Psoas muscle (tissue), 8 donors: ENCODE measurements at places on chromosomes 3 and 15. TPM values are rescaled to one million over a fixed set of nuclear protein-coding genes. Genes with fewer than 3 reads are reported as not detected.
A peak's percentile ranks its signal among the peaks of the same experiment; 100 is the strongest.

Gene PLAAT1
- 24.4 TPM for polyA plus RNA-seq

Gene CP
- 2.3 TPM for polyA plus RNA-seq

Gene KLF15
- 44.0 TPM for polyA plus RNA-seq

Gene CAPN3
- polyA plus RNA-seq, result 114 TPM

Gene COLQ
- polyA plus RNA-seq, result 12.3 TPM

Gene CYP1A2
- polyA plus RNA-seq, result not detected

GRCh38 chr3:170656284-170656683, 70.4 kb upstream of the SLC7A14 start:
- H3K36me3 ChIP-seq, result no peaks in the 10 kb centered on the region
- H3K4me1 ChIP-seq, result no peaks in the 10 kb centered on the region
- no peak overlapping the region for H3K27ac ChIP-seq

- peaks cover 74% of the 10 kb centered on the region for H3K4me1 ChIP-seq
- H3K27me3 ChIP-seq, result no peaks in the 10 kb centered on the region
- no peaks in the 10 kb centered on the region for H3K36me3 ChIP-seq
- no peak overlapping the region for H3K4me3 ChIP-seq
- DNase-seq, result peak; percentile 36
These were observed 12.4 kb upstream of the MUSTN1 start for GRCh38 chr3:52847241-52847640.

DNA sequence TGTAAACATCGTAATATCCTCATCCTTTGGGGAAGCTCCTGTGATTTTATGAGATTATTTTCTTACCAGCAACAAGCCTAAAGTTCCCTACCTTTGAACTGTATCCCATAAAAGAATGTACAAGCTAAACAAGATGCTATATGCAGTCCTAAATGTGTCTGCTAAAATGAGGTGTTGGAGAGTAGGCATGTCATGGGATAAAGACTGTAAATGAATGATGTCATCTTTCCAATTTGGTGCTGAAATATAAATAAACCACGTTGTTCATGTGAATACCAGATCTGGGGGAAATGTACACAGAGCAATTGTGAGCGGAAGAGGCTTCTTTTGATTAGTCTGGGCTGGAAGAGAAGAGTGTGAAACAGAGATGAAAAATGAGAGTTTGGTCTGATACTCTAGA, 214.9 kb upstream of the WNT5A start:
- H3K27me3 ChIP-seq, result no peaks in the 10 kb centered on the region
- no peaks in the 10 kb centered on the region for H3K4me1 ChIP-seq
- no peak overlapping the region for H3K4me3 ChIP-seq
- no peak overlapping the region for H3K27ac ChIP-seq

DNA sequence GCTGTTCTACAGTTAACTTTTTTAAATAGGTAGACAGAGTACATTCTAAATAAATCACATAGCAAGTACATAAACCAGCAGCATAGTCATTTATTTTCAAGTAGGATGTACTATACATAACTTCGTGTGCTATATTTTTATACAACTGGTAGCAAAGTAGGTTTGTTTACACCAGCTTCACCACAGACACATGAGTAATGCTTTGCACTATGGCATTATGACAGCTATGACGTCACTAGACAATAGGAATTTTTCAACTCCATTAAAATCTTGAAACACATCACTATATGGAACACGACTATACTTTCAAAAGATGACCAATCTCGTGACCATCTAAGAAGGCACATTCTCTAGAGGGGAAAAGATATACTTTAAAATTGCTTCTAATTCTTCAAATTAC, 3.5 kb downstream of the TEX55 start:
- no peak overlapping the region for H3K27ac ChIP-seq
- H3K4me3 ChIP-seq, result no peak overlapping the region
- no peaks in the 10 kb centered on the region for H3K4me1 ChIP-seq
- no peaks in the 10 kb centered on the region for H3K36me3 ChIP-seq
- H3K27me3 ChIP-seq, result no peaks in the 10 kb centered on the region

- H3K27me3 ChIP-seq, result no peaks in the 10 kb centered on the region
- H3K4me1 ChIP-seq, result peaks cover 3% of the 10 kb centered on the region
- peak overlapping the region; percentile 67 for H3K4me3 ChIP-seq
- peak; percentile 76 for DNase-seq
These were observed 517 bp downstream of the FBN1 start for GRCh38 chr15:48644827-48645557.

DNA sequence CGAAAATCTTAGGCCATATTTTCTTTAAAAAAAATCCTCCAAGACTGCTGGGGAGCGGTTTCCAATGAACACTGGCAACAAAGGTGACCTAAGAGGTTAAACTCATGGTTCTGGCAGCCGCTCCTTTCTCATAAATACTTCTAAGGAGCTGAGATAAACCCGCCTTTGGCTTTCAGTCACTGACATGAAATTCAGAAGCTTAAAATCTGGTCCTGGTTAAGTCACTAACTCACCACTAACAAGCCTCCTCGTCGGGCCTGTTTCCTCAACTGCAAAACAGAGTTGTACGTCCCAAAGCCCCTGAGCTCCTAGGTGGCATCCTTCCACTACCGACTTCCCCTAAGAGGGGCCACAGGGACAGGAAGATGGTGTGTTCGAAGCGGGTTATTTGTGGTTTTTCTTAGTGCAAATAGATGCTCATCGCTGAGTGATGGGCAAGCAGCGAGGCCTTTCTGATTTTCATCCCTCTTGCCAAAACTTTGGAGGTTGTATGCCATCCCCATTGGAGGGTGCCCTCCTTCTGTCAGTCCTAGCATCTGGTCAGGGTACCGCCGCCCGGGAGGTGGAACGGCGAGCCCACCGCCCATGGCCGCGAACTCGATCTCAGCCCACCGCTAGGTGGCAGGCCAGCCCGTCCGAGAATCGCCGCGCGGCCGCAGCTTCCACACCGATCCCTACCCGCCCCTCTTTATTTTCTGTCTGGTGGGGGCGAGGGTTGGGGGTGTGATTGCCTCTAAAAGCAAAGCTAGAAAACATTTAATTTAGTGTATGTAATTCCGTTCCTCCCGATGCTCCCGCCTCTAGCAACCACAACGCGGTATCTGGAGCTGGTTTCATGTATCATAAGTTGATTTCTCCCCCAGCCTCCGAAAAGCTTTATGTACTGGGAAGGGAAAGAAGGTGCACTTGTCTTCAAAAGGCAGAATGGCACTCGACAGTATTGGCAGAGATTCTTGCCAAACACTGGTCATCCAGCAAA, 4.6 kb downstream of the BCL6 start:
- peaks cover 6% of the 10 kb centered on the region for H3K4me1 ChIP-seq
- DNase-seq, result peak; percentile 81
- peak overlapping the region; percentile 100 for H3K27ac ChIP-seq
- no peaks in the 10 kb centered on the region for H3K27me3 ChIP-seq
- peak overlapping the region; percentile 93 for H3K4me3 ChIP-seq

DNA sequence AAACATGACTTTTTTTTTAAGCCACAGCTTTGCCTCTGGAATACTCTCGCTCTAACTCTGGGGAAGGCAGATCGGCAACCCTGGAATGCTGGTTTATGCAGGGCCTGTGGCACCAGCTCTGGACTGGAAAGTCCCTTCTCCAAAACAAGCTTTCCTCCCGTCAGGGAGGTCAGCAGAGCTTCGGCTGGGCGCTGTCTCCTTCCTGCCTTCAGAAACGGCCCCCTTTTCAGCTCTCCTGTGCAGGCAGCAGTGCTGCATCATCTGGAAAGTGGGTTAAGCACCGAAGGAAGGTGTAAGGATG, 42.7 kb upstream of the SKOR1 start:
- H3K36me3 ChIP-seq, result peaks cover 7% of the 10 kb centered on the region
- H3K27me3 ChIP-seq, result no peaks in the 10 kb centered on the region
- H3K4me1 ChIP-seq, result no peaks in the 10 kb centered on the region
- DNase-seq, result no peak

DNA sequence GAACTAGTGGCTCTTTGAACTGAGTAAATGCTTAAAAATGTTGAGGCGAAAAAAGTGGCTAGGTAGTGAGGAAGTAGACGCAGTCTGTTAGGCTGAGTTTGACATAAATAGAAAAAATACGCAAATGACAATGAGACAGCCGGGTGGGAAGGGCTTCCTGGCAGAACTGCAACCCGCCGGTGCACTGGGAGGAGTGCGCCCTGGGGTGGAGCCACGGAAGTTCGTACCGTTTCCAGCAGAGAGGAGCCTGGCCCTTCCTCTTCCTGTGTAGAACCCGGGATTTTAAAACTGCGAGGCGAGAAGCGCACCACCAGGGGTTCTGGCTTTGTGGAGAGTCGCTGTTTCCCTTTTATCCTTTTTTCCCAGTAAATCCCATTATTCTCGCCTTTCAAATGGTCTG, 602.6 kb downstream of the PYDC2 start:
- H3K27ac ChIP-seq, result no peak overlapping the region
- no peak overlapping the region for H3K4me3 ChIP-seq
- no peaks in the 10 kb centered on the region for H3K27me3 ChIP-seq
- no peak for DNase-seq

GRCh38 chr15:92810418-92811138, 89.5 kb upstream of the CHD2 start:
- H3K27ac ChIP-seq, result peak overlapping the region; percentile 92
- DNase-seq, result peak; percentile 74
- peaks cover 5% of the 10 kb centered on the region for H3K4me1 ChIP-seq
- peak overlapping the region; percentile 67 for H3K4me3 ChIP-seq

DNA sequence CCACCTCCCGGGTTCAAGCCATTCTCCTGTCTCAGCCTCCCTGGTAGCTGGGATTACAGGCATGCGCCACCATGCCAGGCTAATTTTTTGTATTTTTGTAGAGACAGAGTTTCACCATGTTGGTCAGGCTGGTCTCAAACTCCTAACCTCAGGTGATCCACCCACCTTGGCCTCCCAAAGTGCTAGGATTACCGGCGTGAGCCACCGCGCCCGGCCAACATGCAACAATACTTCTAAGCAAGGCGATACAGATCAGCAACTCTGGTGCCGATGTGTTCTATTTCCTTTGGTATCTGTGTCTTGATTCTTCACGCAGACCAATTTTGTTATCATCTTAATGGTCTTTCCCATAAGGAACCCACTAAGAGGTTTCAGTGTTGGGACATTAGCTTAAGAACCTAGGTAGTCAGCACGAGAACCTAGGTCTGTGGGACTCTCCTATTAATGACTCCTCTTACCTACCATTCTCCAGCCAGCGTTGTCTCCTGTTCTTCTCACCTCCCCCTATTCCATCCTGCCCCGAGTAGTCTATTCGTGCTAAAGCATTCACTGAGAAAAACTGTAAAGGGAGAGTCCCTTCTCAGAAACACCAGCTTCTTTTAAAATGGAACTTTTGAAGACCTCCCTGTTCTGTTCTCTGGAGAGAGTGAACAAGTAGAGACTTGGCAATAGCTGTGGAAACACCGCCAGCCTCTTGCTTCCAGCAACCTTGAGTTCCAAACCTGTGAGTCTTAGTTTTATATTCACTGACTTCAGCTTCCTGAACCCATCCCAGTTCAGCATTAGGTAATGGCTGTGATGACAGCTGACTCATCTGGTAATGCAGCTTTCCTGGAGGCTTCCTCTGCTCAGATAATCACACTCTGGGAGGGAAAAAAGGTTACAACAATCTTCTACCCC, 61.2 kb downstream of the TSC22D2 start:
- peaks cover 11% of the 10 kb centered on the region for H3K4me1 ChIP-seq
- peak overlapping the region; percentile 70 for H3K27ac ChIP-seq
- H3K4me3 ChIP-seq, result no peak overlapping the region

DNA sequence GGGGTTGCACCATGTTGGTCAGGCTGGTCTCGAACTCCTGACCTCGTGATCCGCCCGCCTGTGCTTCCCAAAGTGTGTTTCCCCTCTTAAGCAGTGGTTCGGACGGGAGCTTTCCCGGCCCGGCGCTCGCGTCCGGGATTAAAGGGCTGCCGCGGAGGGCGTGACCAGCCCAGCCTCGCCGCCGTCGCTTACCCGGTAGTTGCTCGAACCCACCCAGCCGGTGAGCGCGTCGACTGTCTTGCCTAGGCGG, 513 bp downstream of the CLASP2 start:
- no peaks in the 10 kb centered on the region for H3K36me3 ChIP-seq
- peak overlapping the region; percentile 81 for H3K4me3 ChIP-seq
- peak; percentile 70 for DNase-seq
- H3K27me3 ChIP-seq, result no peaks in the 10 kb centered on the region
- H3K27ac ChIP-seq, result peak overlapping the region; percentile 95

DNA sequence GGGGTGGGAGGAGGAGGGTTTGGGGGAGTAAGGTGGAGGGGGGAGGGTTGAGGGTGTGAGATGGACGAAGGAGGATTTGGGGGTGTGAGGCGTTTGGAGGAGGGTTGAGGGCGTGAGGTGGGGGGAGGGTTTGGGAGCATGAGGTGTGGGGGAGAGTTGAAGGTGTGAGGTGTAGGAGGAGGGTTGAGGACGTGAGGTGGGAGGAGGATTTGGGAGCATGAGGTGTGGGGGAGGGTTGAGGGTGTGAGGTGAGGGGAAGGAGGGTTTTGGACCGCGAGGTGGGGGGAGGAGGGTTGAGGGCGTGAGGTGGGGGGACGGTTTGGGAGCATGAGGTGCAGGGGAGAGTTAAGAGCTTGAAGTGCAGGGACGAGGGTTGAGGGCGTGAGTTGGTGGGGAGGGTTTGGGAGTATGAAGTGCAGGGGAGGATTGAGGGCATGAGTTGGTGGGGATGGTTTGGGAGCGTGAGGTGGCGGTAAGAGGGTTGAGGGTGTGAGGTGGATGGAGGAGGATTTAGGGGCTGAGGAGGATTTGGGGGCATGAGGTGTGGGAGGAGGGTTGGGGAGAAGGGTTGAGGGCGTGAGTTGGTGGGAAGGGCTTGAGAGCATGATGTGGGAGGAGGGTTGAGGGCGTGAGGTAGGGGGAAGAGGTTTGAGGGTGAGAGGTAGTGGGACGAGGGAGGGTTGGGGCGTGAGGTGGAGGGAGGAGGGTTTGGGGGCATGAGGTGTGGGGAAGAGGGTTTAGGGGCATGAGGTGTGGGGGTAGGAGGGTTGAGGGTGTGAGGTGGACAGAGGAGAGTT, 1.2 kb downstream of the MLF1 start:
- DNase-seq, result no peak
- H3K27ac ChIP-seq, result no peak overlapping the region
- H3K36me3 ChIP-seq, result no peaks in the 10 kb centered on the region

GRCh38 chr3:177816667-177817208, 619.5 kb upstream of the TBL1XR1 start:
- H3K4me1 ChIP-seq, result peaks cover 7% of the 10 kb centered on the region
- no peak overlapping the region for H3K4me3 ChIP-seq
- H3K36me3 ChIP-seq, result no peaks in the 10 kb centered on the region
- peak overlapping the region; percentile 1 for H3K27ac ChIP-seq
- H3K27me3 ChIP-seq, result no peaks in the 10 kb centered on the region
- DNase-seq, result no peak

- peaks cover 3% of the 10 kb centered on the region for H3K4me1 ChIP-seq
- H3K27ac ChIP-seq, result no peak overlapping the region
- H3K36me3 ChIP-seq, result no peaks in the 10 kb centered on the region
These were observed 26.1 kb downstream of the CCR9 start for GRCh38 chr3:45912435-45912834.

- H3K36me3 ChIP-seq, result no peaks in the 10 kb centered on the region
- H3K27ac ChIP-seq, result no peak overlapping the region
- no peaks in the 10 kb centered on the region for H3K27me3 ChIP-seq
- DNase-seq, result no peak
These were observed 511.1 kb downstream of the OTOL1 start for GRCh38 chr3:162007722-162008121.

- H3K27me3 ChIP-seq, result no peaks in the 10 kb centered on the region
- no peak overlapping the region for H3K4me3 ChIP-seq
- no peaks in the 10 kb centered on the region for H3K4me1 ChIP-seq
- no peaks in the 10 kb centered on the region for H3K36me3 ChIP-seq
- DNase-seq, result no peak
These were observed 6.5 kb upstream of the BCL2A1 start for GRCh38 chr15:79977431-79978054.
